NCI-H345 (cell line): ENCODE measurements at places on chromosomes 7 and 10.

- DNase-seq = peak; percentile 79
These were observed 1.5 kb downstream of the PTPN12 start for GRCh38 chr7:77538281-77539212.

DNA sequence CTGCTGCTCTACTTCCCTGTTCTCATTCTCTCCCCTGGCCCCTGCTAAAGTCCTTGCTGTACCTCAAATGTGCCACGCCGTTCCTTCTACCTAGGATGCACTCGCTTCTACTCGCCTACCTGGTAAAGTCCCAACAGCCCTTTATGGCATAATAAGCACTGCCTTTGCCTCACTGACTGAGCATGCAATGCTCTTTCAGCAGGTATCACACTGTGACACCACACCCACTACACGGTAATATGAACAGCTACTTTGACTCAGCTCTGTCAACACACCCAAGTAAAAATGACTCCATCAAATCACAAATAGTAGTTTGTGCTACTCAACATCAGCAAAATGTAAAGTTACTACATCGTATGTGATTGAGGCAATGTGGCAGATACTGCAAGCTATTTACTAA lies 37.6 kb downstream of the FAM204A start:
- DNase-seq = no peak

GRCh38 chr7:92778972-92779371 lies 57.4 kb downstream of the CDK6 start:
- no peak for DNase-seq

DNA sequence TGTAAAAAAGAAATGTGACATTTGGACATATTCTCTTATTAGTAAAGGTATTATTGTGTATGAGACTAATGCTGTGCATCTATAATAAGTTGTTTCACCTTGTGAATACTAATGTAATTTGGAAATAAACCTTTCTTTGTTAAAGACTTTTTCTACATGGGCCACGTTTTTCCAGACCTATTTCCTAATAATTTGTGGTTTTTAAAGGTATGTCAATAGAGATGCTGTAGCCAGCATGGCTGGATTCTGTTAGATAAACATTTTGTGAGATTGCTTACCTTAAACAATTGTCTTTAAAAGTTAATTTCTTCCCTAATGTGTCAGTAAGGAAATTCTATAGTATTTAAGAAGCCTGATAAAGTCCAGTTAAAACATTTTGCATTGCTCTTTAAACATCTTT lies 56.0 kb downstream of the KAT6B start:
- no peak for DNase-seq

DNA sequence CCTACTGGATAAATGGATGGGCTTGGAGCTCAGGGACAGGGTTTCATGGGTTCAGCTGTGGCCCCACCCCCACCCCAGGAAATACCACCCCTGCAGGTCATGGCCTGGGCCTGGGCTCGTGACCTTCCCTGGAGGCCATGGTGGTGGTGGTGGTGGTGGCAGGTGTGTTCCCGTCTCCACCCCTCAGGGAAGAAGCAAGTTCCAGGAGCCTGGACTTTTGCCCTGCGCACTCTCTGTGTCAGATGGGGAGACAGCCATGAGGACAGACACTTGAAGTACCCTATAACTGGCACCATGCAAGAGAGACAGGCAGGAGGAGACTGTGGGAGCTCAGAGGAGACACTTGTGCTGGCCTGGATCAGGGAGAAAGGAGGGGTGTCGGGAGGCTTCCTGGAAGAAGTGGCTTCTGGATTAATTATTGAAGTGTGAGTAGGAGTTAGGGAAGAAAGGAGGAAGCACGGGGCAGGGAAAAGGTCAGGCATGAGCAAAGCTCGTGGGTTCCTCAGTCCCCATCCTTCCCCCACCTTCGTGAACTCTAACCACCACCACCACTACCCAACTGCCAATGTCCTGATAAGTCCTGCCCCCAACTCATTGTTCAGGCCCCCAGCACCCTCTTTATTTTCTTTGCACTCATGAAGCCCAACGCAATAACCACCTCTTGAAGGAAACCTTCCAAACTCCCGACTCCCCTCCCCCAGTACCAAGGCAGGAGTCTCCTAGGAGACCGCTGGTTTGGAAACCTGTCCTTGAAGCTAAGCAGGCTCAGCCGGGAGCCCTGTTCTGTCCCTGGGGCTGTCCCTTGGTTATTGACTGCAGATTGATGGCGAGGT lies 8.9 kb downstream of the SH2B2 start:
- DNase-seq = no peak

DNA sequence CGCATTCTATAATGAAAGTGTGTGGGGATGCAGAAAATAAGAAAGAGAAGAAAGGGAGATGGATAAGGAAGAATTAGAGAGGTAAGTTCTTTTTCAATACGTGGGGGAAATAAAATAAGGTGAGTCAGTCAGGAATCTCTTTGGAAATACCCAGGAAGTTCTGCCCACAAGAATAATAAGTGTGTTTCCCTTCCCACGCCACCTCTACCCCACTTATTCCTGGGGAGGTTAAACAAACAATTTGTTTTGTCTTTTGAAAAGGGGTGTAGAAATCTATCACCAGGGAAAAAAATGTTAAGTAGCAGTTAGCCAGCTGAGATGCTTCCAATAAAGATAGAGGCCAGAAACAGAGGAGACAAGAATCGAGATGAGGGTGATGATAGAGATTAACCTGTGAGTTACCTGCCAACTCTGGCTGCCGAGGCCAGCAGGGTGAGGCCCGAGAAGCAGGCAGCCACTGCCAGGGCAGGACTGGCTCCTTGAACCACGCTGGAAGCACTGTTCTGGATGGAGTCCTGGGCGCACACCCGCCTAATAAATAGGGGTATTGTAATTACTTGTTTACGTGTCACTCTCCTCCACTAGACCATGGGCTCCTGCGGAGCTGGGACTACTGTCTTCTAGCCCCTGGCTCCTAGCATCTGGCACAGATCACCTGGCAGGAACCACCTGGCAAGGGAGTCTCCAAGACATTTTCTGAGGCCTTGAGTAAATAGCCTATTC lies 191.3 kb downstream of the FGFR2 start:
- no peak for DNase-seq

DNA sequence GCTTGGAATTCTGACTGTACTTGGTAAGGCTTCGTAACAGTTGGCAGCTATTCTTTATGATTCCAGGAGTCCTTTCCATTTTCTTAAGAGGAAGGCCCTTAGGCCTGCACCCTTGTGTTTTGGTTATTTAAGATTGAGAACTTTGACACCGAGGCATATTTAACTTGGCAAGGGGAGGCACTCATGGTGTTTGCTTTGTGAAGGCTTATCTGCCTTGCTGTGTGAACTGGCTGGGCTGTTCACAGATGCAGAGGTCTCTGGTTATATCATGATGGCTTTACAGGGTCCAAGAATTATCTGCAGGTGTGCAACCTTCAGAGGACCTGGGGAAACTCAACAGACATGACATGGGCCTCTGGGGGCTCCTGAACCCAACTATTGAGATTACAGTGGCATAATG lies 833 bp upstream of the PNLIPRP1 start:
- no peak for DNase-seq

DNA sequence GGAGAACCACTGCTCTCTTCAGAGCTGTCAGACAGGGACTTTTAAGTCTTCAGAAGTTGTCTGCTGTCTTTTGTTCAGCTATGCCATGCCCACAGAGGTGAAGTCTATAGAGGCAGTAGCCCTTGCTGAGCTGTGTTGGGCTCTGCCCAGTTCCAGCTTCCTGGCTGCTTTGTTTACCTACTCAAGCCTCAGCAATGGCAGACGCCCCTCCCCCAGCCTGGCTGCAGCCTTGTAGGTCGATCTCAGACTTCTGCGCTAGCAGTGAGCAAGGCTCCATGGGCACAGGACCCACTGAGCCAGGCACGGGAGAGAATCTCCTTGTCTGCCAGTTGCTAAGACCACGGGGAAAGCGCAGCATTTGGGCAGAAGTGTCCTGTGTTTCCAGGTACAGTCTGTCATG lies 12.1 kb upstream of the CPA2 start:
- DNase-seq = no peak

DNA sequence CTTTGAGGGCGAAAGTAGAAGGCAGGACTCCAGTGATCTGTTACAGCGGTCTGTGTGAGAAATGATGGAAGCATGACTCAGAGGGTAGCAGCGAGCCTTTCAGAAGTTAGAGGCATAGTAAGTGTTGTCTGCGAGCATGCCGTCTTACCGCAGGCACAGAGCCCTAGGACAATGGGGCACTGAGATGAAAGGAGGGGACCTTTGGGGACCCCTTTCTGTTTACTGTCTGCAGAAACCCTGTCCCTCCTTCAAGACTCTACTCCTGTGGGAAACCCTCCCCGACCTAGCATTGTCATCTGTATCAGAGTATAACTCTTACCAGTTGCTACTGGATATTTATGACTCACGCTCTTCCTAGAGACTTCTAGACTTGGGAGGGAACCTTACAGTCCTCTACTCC lies 87.2 kb upstream of the AGK start:
- DNase-seq = no peak

GRCh38 chr7:41730668-41731067 lies 27.8 kb upstream of the INHBA start:
- no peak for DNase-seq

DNA sequence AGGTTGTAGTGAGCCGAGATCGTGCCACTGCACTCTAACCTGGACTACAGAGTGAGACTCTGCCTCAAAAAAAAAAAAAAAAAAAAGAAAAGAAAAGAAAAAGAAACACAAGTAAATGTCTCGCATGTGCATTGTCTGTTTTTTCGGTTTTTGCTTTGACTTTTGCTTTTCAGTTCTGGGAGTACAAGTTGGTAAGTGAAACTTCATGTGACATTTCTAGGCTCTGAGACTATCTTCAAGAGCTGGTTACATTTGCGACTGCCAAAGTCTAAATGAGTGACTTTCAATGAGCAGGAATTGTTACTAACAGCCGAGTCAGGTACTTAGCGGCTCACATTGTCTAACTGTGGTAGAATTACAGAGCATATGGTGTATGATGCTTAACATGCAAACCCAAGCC lies 107.0 kb upstream of the CELF2 start:
- no peak for DNase-seq

DNA sequence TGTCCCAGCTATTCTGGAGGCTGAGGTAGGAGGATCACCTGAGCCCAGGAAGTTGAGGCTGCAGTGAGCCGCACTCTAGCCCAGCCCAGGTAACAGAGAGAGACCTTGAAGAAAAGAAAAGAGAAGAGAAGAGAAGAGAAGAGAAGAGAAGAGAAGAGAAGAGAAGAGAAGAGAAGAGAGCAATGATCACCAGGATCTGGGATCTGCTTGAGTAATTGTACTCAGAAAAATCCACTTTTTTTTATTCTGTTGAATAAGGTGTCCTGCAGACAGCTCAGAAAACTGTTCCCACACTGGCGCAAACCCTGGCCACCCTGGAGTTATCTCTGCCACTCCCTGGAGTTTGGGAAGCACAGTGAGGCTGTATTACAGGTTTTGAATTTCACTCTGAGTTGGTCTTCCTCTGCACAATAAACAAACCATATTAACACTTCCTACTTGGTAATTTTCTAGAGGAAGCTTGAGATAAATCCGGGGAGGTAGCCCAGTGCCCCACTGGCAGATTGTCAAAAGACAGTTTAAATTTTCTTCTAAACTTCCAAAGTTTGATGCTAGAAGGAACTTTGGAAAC lies 9.6 kb upstream of the OAT start:
- DNase-seq = no peak

- no peak for DNase-seq
These were observed 364.2 kb downstream of the ANKRD30A start for GRCh38 chr10:37489658-37490003.

GRCh38 chr10:24727786-24728185 lies 4.1 kb upstream of the ARHGAP21 start:
- no peak for DNase-seq

DNA sequence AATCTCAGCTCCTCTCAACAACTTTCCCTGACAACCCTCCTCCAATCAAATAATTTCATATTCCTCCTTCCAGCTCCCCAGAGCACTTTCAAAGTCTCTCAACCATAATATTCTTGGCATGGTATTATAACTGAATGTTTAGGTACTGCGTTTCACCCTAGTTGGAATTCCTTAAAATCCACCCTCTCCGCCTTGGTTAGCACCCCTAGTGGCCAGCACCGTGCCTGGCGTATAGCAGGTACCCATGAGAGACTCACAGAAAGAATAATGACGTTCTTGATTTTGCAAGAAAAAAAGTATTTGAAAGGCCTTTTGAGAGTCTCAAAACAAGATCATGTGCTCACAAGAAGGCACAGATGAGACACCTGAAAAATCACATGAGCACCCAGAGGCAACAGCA lies 50.9 kb downstream of the GLI3 start:
- no peak for DNase-seq

DNA sequence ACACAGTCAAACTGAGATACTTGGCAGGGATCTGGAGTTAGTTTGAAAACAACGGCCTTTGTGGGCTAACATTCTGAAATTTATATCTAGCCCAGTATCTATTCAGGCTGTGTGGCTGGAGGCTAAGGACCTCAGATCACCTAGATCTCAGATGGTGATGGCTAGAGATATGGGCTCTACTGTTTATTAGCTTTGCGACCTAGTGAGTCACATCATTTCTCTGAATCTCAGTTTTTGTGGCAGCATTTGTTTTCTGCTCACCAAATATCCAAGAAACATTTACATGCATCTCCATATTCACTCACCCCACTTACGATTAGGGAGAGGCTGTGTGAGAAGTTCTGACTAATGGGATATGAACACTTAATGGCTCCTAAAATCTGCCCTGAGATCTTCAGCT lies 503.9 kb downstream of the KIF20B start:
- DNase-seq = no peak

DNA sequence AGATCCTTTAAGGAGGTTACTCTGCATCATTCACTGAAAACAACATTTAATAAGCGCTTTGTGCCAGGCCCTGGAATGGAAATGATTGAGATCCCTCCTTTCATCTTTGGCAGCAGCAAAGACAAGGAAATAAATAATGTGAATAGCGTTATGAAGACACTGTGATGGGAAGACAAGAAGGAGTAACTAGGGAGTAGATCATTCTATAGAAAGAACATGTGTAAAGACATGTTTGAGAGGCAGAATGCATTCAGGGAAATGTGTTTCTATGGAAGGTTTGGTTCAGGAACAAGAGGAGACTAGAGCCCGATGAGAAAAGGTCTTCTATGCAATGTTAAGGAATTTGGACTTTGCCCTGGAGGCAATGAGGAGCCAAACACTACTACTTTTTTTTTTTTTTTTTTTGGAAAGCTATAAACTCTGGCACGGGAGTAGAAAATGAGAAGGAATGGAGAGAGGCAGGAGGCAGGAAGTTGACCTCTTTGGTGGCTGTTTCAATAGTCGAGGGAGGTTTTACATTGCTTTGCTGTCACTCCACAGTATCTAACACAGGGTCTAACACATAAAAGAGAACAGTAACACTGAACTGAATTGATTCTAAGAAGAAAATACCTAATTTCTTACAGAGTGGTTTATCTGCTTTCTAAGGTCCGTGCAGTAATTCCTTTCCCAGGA lies 44.9 kb downstream of the SMURF1 start:
- DNase-seq = no peak

DNA sequence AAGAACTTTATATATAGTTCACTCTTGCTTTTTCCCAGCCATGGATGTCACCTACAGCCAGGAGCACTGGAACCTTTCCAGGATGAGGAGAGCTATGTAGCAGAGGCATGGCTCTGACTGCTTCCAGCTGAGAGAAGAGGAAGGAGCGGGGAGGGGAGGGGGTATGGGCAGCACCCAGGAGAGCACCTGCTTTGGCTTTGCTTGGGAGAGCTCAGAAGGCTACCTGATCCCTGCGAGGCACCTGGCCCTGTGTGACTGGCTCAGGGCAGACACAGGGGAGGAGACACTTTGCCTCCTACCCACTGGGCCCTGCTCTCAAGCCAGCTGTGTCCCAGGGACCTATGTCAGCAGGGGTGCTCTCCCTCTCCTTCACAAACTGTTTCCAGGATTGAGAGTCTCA lies 67.1 kb downstream of the HK1 start:
- peak; percentile 58 for DNase-seq
